ENCODE measurements at places on chromosomes 6 and 20.

- DNase-seq, result peak; percentile 31
Measured at GRCh38 chr6:82877213-82878195, 188.1 kb downstream of the UBE3D start.

GRCh38 chr20:57794036-57794435 is 84.2 kb upstream of the PMEPA1 start:
- DNase-seq, result no peak

DNA sequence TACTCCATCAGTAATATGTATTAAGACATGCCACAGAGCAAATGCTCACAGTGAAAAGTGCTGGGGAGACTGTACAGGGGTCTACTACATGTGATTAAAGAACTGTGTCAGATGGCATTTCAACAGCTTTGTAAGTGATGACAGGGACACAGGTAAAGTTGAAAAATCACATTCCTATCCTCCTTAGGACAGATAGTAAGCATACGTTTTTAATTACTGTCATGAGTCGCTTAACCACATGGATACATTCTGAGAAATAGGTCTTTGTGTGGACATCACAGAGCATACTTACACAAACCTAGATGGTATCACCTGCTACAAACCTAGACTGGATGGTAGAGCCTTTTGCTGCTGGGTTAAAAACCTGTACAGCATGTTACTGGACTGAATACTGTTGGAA is 645.8 kb upstream of the AGPAT4 start:
- DNase-seq, result no peak

DNA sequence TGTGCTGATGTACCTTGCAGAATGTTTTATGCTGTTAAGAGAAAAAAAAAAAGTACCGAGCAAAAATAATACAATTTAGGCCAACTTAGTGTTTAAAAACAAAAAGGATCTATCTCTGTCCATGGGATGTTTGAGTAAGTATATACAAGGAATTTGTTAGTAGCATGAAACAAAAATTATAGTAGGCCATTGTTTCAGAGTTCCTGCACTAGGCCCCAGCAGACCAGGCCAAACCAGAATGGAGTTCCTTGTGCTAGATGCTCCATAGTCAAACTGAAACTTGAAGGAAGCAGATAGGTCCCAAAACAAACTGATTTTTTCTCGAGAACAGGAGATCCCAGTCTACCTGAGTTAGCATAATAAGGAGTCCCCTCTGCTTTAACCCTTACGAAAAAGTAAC is 72.5 kb downstream of the SNX9 start:
- no peak for DNase-seq

- DNase-seq, result no peak
Measured at GRCh38 chr6:144232832-144233230, 52.3 kb upstream of the UTRN start.
